ENCODE measurements at places on chromosomes 6 and 20.

DNA sequence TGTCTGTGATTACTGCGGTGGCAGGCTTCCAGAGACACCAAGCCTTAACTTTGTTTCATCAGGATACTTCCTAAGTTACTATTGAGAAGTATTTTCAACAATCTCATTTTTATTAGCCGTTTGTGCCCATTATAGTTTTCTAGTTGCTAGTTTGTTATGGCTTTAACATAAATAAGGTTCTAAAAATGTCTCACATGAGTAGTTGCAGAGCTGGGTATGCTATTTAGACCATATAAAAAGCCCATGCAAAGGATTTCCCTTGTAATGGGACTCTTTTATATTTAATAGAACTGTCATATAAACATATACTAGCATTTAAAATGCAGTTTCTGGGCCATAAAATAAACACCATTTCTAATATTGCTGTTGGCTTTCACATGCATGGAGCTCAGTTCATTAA is 205.3 kb upstream of the TCF21 start:
- DNase-seq: no peak

DNA sequence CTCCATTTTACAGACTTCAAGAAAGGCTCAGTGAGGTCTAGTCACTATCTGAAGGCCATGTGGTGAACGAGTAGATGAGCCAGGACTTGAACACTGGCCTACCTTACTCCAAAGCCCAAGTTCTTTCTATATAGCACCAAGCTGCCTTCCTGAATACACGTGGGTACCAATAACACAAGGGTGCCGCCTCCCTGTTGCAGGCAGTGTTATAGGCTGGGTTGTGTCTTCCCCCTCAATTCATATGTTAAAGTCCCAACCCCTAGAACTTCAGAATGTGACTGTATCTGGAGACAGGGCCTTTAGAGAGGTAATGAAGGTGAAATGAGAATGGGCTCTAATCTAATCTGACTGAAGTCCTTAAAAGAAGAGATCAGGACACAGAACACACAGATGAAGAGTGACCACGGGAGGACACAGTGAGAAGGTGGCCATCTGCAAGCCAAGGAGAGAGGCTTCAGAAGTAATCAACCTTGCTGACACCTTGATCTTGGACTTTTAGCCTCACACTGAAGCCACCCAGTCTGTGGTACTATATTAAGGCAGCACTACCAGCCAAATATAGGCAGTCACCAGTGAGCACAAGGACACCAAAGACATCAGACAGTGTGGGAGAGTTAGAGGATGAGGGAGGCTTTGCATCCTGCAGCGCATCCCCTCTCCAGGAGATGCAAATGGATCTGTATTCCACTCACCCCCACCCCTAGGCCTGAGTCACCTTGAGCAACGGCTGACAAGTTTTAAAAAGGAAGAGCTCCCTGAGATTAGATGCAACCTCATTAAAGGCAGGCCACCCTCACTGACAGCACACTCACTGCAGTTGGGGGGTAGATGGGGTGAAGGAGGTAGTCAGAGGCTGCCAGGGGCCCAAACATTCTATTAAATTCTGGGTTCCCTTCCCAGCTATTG is 40.9 kb upstream of the LYRM2 start:
- no peak for DNase-seq

GRCh38 chr6:149864578-149865535 is 698 bp upstream of the LRP11 start:
- peak; percentile 68 for DNase-seq

DNA sequence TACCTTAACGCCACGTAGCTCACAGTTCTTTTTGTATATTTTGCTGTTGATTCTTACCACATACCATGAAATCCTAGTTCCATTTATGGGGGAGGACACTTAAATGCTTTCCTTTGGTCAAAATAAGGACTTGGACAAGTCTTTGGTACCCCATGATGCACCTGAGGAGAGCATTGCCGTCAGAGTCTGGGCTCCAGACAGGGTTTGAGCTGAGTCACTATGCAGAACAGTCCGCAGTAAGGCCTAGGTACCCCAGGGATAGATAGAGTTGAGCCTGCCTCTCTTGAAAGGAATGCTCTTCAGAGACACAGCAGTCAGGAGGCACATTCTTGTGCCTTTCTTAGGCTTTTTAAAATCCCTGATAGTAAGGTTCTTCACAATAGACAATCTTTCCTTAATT is 6.0 kb downstream of the PARD6B start:
- no peak for DNase-seq

GRCh38 chr20:18986146-18986830 is 172.7 kb downstream of the SCP2D1 start:
- no peak for DNase-seq

DNA sequence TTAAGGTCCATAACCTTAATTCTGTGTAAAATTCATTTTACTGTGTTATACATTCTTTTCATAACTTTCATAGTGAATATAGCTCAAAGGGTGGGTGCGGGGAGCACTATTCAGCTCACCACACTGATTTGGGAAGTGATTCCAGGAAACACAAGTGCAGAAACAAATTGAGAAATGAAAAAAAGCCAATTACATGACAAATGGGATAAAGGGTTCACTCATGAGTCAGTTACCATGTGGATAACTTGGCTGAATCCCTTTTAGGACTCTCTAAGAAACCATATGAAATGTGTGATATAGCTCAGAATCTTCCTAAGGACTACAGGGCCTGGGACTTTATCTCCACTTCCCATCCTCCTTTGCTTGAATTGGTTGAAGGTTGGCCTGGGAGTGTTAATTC is 3.1 kb upstream of the BTN2A1 start:
- DNase-seq: no peak

GRCh38 chr6:209432-210103 is 82.7 kb upstream of the DUSP22 start:
- DNase-seq: no peak

DNA sequence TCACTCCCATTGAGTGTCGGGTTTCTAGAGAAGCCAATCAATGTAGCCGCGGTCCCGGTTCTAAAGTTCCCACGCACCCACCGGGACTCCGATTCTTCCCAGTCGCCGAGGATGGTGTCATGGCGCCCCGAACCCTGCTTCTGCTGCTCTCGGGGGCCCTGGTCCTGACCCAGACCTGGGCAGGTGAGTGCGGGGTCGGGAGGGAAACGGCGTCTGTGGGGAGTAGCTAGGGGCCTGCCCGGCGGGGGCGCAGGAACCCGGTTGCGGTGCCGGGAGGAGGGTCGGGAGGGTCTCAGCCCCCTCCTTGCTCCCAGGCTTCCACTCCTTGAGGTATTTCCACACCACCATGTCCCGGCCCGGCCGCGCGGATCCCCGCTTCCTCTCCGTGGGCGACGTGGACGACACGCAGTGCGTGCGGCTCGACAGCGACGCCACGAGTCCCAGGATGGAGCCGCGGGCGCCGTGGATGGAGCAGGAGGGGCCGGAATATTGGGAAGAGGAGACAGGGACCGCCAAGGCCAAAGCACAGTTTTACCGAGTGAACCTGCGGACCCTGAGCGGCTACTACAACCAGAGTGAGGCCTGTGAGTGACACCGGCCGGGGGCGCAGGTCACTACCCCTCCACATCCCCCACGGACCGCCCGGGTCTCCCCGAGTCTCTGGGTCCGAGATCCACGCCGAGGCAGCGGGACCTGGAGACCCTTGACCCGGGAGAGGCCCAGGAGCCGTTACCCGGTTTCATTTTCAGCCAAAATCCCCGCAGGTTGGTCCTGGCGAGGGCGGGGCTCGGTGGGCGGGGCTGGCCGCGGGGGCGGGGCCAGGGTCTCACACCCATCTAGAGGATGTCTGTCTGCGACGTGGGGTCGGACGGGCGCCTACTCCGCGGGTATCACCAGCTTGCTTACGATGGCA is 35.2 kb upstream of the HLA-G start:
- DNase-seq: peak; percentile 15

GRCh38 chr6:168167431-168168315 is 88.7 kb upstream of the FRMD1 start:
- DNase-seq: no peak

GRCh38 chr6:3007571-3007970 is 7.9 kb downstream of the NQO2 start:
- DNase-seq: no peak

DNA sequence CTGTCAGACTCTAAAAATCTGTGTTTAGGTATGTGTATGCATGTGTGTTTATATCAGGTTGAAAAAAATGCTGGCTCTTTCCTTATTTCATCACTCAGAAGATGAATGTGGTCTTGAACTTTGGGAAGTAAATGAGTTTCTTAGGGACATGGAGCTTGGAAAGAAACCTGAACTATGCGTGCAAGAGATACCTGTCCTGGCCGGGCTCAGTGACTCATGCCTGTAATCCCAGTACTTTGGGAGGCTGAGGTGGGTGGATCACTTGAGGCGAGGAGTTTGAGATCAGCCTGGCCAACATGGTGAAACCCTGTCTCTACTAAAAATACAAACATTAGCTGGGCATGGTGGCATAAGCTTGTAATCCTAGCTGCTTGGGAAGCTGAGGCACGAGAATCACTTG is 4.4 kb upstream of the GLP1R start:
- no peak for DNase-seq

- DNase-seq: no peak
Observed at GRCh38 chr6:91082311-91082832, 495.5 kb upstream of the MAP3K7 start.

DNA sequence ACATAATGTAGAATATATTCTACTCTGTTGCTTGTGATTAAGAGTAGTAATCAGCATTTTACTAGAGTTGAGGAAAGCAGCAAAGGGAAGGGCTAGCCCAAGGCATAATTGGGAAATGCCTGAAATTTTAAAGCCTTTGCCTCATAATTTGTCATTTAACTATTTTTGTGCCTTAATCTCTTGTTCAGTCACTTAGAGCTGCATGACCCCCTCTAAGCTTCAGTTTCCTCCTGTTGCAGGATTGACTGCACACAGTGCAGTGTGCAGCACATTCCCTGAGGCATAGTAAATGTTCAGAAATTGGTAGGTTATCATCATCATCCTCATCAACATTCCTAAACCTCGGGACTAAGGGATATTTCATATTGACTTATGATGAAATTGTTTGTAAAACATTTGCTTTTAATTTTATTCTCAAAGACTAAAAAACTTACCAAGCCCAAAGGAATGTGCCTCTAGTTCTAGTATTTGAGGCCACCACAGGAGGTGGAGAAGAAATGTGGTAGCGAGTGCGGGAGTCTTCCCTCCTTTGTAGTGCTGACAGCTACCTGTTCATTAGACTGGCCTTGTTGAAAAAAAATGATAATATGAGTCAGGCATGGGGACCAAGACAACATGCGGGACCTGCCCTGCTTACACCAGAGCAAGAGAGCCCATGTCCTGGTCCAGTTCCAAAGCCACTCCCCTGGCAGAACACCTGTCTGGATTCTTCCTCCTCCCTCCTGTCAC is 14.8 kb upstream of the TENT5A start:
- no peak for DNase-seq
